ENCODE measurements at places on chromosomes 5 and 9.

DNA sequence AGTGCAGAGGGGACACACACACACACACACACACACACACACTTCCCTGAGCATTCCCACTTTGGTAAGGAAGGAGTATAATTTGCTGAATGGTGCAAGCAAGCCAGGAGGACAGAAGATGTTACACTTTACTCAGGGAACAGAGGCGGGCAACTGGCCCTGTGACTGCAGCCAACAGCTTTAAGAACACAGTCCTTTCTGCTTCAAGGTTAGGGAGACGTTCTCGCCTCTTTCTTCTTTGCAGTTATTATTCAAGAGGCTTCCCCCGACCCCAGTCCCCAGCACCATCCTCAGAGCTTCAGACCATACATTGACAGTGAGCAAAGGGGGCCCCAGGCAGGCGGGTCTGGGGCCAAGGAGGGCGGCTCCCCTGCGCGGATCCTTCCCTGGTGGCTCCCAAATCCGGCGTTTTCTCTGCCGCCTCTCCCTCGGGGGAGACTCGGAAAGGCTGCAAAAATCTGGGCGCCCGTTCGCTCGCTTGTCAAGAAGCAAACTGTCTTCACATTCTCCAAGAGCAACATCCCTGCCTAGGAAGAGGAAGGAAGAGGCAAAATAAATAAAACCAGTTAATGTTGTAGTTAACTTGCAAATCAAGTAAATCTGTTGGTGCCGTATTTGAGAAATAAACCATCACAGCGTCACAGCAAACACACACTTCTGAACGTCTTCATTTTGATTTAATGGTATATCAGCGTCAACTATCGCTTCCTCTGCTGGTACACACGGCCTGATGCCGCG is 3.8 kb upstream of the LHX2 start:
- DNase-seq = no peak

DNA sequence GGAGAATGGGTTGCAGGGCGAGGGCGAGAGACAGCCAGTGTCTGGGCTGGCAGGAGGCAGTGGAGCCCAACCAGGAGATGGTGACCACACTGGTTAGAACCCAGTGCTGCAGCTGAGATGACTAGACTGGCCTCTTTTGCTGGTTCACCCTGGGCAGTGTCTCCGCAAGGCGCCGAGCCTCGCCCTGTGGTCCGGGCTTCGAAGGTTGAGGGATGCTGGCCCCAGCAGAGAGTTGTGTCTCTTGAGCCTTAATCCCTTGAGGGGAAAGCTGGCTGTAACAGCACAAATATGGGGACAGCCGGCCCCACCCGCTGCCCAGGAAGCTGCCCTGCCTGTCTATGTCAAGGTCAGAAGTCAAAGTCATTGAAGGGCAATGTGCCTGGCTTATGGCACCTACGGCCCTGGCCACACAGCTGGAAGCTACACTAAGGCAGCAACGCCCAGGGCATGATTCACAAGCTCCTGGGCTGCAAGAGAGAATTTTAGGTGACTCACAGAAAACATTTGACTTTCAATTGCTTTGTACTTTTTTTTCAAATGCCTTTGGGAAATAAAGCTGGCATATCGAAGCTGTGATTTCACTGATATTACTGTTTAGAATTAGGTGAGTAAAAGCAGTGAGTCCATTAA is 33.3 kb downstream of the NKX2-5 start:
- no peak for DNase-seq

GRCh38 chr5:73642344-73642743 is 16.3 kb downstream of the ARHGEF28 start:
- DNase-seq = no peak

DNA sequence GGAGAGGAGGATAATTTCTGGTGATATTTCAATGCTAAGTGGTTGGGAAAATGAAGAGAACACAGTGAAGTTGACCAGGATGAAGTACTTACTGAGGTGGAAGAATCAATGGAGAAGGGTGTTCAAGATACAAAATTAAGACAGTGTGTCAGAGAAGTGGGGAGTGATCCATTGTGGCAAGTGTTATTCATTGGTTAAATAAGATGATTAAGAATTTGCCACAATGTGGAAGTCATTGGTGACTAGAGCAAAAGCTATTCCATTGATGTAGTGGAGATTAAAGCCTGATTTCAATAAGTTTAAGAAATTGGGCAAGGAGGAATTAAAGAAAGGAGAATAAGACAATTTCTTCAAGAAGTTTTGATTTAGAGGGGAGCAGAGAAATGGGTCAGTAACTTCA is 118.9 kb downstream of the GHR start:
- no peak for DNase-seq

DNA sequence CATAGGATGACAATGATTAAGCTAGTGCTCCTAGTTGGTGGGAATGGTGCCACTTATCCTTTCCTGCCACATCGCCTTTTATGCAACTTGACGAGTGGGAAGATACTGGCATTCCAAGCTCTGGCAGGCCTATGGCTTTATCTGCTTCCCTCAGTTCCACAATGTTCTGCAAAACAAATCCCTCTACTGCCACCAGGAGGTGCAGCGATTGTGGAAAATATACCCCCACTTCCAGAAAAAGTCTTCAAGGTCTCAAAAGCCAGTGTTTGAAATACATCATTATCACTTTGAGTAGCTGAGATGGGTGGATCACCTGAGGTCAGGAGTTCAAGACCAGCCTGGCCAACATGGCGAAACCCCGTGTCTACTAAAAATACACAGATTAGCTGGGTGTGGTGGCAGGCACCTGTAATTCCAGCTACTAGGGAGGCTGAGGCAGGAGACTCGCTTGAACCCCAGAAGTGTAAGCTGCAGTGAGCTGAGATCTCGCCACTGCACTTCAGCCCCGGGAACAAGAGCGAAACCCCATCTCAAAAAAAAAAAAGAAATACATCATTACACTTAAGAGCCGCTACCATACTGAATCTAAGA is 3.4 kb downstream of the CLINT1 start:
- DNase-seq = peak; percentile 20

DNA sequence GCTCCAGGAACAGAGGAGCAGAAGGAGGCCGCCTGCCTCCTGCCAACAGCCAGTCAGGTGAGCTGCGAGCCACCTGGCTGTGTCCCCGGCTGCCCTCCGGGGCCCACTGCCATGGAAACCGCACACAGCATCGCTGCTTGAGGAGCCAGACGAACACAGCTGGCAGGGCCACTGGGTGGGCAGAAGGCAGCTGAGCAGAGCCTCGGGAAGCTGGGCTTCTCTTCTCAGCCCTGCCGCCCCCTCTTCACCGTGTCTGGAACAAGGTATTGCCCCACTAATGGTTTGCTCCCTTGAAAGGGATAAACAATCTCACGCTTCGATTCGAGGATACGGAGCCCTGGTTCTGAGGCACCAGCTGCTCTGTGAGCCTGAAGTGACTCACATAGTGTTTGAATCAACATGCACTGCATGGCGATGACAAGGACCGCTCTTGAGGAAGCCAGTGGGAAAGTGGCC is 63.7 kb upstream of the RUFY1 start:
- no peak for DNase-seq

Data from psoas muscle (tissue), 8 donors.